ENCODE measurements at places on chromosomes 7 and 10. TPM values are rescaled to one million over a fixed set of nuclear protein-coding genes. Genes with fewer than 3 reads are reported as not detected.
A peak's percentile ranks its signal among the peaks of the same experiment; 100 is the strongest.

DNA sequence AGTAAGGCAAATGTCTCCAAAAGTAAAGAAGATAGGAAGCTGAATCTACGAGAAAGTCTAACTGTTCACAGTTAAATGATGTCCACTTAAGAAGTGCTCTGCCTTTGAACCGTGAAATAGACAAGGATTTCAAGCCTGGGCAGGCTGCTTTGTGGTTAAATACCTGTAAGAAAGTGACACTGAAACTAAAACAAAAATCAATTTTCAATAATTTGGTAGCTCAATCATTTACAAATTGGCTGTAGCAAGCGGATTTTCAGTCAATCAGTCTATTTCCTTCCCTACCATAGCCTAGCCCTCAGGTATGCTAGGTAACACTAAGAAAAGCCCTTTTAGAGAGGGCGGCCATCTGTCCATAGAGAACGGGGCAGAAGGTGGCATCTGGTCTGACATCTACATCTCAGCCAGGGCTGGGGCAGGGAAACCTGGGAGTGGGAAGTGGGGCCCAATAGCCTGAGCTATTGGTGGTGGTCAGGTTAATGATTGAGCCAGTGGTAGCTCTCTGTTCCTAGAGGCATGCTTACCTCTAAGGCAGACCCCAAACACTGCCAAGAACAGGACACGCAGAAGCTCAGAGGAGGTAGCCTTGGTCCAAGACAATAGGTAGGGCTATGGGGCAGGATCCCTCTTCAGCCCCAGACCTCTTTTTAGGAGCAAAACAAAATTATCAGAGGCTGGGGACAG lies 223.2 kb downstream of the CCSER2 start:
- no peaks in the 10 kb centered on the region for H3K27me3 ChIP-seq
- H3K36me3 ChIP-seq: no peaks in the 10 kb centered on the region
- no peaks in the 10 kb centered on the region for H3K4me1 ChIP-seq
- no peak overlapping the region for H3K27ac ChIP-seq
- DNase-seq: no peak

GRCh38 chr7:117269417-117269816 lies 53.4 kb downstream of the WNT2 start:
- no peaks in the 10 kb centered on the region for H3K36me3 ChIP-seq
- peaks cover 19% of the 10 kb centered on the region for H3K4me1 ChIP-seq
- no peaks in the 10 kb centered on the region for H3K27me3 ChIP-seq
- H3K4me3 ChIP-seq: peak overlapping the region; percentile 33
- peak overlapping the region; percentile 97 for H3K27ac ChIP-seq
- peak; percentile 99 for DNase-seq

The MLXIPL gene
- total RNA-seq: 0.41 TPM

DNA sequence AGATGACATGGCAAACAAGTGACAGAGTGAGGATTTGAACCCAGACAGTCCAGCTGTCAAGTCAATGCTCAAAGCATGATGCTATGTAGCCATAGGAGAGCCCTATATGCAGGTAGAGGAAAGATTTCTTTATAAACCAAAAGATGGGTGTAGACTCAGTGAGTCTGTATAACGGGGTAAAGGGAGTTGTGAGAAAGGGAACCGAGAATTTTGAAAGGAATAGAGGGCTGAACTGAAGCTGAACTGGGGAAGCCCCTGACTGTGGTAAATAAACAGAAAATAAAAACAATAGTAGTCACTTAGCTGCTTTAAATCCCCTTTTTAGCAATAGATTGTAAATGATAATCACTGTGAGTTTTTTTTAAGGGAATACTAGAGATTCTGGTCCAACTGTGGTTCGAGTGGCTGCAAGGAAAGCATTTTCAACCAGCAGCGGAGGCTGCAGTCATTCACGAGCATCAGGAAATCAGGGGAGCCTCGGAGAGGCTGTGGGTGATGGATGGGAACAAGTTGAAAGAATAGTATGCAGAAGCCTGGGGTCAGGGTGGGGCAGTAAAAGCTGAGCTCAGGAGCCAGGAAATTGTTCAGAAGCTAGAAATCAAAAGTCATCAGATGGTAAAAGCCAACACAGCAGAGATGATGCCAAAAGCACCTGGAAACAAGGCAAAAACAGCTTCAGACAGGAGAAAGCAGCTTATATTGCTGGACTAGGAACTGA lies 393.5 kb downstream of the GFRA1 start:
- no peak overlapping the region for H3K27ac ChIP-seq
- no peaks in the 10 kb centered on the region for H3K27me3 ChIP-seq
- H3K4me1 ChIP-seq: no peaks in the 10 kb centered on the region
- DNase-seq: no peak
- no peaks in the 10 kb centered on the region for H3K36me3 ChIP-seq
- no peak overlapping the region for H3K4me3 ChIP-seq

The ELMO1 gene
- 17.8 TPM for total RNA-seq

DNA sequence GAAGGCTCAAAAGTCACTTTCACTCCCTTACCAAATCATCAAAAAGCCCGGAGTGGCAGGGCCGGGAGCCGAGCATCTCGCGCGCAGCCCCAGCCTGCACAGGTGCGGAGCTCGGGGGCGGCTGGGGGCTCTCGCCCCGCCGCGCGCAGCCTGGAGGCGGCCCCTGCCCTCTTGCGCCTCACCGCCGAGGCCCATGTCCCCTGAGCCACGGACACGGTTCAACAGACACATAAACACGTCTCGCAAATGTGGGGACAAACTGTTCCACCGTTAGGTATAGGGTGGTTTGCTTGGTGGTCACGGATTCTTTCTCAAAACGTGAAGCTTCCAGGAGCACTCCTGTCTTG lies 700 bp downstream of the GSAP start:
- H3K27ac ChIP-seq: no peak overlapping the region
- no peaks in the 10 kb centered on the region for H3K27me3 ChIP-seq
- DNase-seq: no peak
- no peaks in the 10 kb centered on the region for H3K36me3 ChIP-seq
- H3K4me1 ChIP-seq: peaks cover 11% of the 10 kb centered on the region

All from astrocyte (in vitro differentiated cells and primary cell).